ENCODE measurements at places on chromosomes 5 and 9.

GRCh38 chr9:101897196-101897595, 158.7 kb upstream of the GRIN3A start:
- no peak for DNase-seq

GRCh38 chr5:15566789-15567188, 66.8 kb downstream of the FBXL7 start:
- DNase-seq = no peak

DNA sequence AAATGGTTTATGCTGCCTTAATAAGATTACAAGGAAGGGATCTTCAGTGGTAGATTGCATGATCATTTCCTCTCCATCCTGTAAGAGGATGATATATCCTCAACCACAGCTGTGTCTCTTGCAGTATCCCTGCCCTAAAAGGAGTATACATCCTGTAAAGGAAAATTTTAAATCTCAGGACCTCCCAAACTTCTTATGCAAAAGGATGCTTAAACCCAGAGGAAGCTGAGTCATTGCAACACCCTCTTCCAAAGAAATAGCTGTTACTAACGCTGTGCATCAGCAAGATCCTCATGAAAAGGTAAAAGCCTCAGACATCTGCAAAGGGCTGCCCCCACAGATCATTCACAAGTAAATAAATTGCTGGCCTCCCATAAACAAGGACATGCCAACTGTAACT, 599.0 kb downstream of the PRELID2 start:
- DNase-seq = no peak

GRCh38 chr9:126275386-126276001, 51.1 kb upstream of the MVB12B start:
- no peak for DNase-seq

DNA sequence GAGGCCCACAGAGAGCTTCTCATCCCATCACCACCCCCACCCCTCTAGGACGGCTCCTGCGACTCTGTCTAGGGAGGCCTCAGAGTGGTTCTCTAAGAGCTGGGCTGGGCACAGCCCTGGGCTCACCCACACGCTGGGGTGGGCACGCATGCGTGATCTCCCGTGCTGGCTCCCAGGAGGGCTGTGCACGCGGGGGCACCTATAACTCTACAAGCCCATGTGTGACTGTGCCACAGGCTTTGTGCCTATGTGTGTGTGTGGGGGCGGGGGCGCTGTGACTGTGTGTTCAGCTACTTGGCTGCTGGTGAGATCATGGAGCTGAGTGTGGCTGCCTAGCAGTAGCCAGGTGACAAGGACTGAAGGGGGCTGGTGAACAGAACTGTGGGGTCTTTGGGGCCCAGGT, 32.2 kb downstream of the NDUFA8 start:
- DNase-seq = no peak

- no peak for DNase-seq
Observed at GRCh38 chr9:132774886-132775285, 103.2 kb downstream of the AK8 start.

DNA sequence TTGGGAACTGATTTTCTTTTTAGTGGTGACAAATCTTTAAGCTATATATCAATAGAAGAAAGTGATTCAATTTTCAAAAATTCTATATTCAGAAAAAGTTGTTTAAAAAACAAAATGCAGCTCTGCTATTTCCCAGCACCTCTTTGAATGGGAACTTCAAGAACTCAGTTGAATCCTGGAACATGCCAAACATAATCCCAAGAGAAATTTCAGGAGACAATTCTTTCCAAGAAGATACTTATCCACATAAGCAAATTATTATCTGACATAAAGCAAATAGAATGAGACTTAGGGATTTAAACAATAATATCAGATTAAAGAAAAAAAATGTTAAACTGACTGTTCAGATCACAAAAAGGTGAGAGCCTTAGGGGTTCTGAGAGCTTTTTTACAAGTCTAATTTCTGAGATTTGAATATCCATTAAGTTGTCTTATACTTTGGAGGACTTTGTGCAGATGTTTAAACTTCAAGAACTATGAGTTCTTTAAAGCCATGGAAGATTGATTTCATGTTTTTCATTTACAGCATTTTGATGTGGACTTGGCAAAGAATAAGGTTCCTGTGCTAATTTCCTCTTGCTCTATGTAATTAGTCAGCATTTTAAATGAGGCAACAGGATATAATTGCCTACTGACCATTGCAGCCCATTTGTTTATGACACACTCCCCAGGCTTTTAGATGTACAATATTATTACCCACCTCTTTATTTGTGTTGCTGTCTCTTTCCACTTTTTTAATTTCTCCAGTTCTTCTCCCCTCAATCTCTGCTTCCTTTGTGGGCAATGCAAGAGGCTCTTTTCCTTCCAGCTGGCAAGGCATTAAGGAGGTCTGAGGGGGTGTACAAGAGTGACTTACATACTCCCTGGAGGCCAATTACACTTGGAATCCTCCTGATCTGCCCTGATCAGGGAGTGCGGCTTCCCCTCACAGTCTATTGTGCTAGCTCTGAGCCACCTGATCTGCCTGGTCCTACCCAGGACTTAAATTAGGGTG, 419.1 kb downstream of the NR2F1-AS1 start:
- DNase-seq = no peak
